ENCODE measurements at places on chromosomes 1 and 21.

DNA sequence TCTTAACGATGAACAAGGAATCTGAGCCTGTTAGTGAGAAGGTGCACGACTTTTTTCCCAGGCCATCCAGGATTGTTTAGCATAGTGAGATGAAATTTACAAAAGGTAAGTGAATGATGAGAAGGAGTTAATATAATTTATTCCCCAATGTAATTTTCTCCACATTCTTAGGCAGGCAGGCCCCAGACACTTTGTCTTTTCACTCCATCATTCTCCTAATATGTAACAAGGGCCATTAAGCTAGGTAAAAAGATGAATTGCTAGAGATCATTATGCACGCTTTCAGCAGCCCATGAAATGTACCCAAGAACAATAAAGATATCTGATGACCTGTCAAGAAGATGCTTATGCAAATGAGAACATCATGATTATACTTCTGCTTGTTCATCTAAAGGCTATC, 24.1 kb downstream of the NIBAN1 start:
- DNase-seq = no peak

GRCh38 chr1:94634977-94635416, 93.4 kb upstream of the F3 start:
- DNase-seq = no peak

DNA sequence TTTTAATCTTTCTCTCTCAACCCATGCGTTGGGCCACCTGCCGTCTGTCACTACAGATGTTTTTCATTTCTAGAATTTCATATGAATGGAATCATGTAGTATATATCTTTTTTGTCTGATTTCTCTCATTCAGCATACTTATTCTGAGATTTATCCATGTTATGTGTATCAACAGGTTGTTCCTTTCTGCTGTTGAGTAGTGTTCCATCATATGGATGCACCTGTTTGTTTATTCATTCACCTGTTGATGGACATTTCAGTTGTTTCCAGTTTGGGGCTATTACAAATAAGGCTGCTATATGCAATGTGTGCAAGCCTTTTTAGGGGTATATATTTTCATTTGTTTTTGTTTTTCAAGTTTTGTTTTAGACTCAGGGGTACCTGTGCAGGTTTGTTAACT, 9.4 kb upstream of the SLC41A1 start:
- no peak for DNase-seq

- DNase-seq = no peak
Measured at GRCh38 chr1:172929006-172929405, 121.7 kb downstream of the TNFSF18 start.

DNA sequence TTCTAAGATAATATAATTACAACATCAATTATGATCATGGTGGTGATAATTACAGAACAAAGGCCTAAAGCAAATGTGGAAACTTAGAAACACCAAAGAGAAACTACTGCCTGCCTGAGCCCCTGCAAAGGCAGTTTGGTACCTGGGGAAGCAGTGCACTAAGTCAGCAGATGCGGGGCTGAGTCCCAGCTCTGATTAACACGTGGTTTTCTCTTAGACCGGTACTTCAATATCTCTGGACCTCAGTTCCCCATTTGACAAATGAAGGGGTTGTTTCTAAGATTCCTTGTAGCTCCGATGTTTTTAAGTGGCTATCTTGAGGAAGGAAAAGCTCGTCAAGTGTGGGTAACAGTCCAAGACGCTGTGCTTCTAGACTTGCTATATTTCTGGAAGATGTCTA, 16.7 kb upstream of the PLEKHA6 start:
- DNase-seq = no peak

All from CD4-positive, alpha-beta T cell treated with Interleukin-2 at 100 ng/mL for 4 hours (primary cell).